ENCODE measurements at places on chromosomes 12 and 14.

- ATAC-seq, result no peak
Measured at GRCh38 chr12:15603474-15604085, 185.6 kb downstream of the EPS8 start.

DNA sequence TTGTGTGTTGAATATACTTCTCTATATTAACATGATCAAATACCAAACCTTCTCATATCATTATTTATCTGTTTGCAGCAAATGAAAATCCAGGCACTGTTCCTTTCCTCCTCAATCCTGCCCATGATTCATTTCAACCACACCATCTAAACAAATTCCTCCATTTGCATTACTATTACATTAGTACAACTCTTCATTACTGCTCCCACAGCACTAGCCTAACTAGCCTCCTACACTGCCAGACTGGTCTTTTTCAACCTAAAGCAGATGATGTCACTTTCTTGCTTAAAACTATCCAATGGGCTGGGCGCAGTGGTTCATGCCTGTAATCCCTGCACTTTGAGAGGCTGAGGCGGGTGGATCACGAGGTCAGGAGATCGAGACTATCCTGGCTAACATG lies 117.3 kb upstream of the MYF6 start:
- no peak for ATAC-seq

DNA sequence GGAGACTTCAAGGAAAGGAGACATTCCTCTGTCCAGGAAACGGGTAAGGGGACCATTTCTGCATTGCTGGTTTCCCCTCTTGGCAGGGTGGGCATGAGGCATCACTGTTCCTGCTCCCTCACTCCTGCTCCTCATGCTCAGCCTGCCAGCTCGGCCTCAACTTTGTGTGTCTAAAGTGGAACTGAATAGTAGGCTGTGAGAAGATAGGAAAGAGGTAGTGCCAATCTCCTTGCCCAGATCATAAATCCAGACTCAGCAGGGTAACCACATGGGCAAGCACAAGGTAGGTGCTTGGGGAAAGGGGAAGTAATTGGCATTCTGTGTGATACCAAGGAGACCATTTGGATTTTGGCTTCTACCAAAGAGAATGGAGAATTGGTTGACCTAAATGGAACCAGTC lies 2.6 kb downstream of the LTB4R start:
- no peak for ATAC-seq

- ATAC-seq, result no peak
Measured at GRCh38 chr14:60658909-60659585, 9.8 kb upstream of the SIX1 start.

DNA sequence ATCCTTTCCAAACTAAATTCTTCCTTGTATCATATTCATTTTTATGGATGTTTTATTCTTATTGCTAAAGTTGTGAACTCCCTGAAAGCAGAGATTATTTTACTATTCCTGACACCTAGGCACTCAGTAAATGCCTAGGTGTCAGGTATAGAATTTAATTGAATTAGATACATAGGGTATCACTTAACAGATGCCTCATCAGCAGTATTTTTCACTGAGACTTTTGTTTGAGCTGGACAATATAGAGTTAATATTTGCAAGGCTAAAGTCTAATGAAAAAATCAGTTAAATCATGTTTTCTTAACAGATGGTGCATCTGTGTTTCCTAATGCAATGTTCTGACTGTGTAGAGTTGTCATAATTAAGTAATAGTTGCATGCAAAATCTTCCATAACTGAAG lies 182.7 kb downstream of the DERA start:
- no peak for ATAC-seq

- ATAC-seq, result no peak
Measured at GRCh38 chr12:132498931-132499330, 9.0 kb downstream of the FBRSL1 start.

DNA sequence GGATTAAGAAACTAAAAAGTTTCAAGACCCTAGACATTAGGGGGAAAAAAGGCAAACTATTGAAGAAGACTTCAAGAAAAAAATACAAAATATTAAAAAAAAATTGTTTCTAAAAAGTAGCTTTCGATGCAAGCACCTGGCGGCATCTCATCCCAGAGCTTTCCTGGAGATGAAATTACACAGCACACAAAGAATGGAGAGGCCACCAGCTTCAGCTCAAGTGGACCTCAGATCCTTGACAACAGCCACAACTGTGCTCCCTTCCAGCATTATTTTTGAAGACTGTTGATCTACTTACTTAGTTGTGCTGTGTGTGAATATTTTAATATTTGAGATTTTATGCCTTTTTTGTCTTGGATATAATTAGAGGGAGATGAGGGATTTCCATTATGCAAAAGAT lies 479.0 kb downstream of the GLT1D1 start:
- ATAC-seq, result no peak

DNA sequence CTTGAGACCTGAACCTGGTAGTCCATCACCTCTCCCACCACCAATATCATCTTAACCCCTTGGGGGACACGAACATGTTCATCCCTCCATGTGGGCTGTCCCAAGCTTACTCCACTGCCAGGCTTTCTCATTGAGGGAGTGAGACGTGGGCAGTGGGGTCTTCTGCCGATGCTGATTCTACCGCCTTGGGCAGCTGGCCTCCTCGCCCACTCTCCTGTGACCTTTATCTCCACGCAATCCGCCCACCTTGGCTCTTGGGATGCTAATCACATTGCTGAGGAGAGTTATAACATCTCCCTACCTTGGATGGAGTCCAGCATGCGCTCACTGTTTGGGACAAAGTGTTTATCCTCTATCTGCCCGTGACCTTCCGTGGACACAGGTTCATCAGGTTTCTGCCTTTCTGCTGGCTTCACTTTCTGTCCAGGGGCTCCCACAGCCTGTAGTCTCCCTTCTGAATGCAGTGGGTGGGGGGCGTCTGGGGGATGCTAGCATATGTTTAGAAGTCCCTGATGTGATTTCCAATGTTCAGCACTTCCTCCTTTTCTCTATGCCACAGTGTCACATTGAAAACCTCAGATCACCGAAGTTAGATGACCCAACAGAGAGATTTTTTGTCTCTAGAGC lies 53.2 kb upstream of the ESRRB start:
- ATAC-seq, result no peak

DNA sequence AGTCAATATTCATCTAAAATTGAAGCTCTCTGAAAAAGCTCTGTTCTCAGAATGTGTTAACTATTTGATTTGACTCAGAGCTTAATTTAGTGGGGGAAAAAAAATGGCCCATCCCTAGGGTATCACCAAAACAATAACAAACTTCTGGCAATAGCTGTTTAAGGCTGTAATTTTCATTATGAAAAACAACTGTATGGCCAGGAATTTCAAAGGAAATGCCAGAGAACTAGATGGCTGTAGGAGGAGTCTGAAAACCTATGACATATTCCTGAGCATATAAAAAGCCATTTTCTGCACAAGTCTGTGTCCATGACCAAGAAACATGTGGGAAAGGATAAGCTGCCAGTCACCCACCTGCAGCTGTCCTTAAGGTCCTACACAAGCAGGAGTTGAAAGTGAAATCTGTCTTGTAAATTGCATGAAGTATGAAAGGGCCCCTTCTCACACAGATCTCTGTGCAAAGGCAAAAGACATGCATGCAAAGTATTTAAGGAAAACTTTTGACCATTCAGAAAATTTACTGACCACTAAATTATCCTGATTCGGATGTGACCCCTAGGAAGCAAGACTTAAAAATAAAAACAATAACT lies 299.1 kb downstream of the BTG1 start:
- ATAC-seq, result no peak

GRCh38 chr12:3753544-3754284 lies 805 bp upstream of the CRACR2A start:
- no peak for ATAC-seq

GRCh38 chr12:127469331-127469730 lies 797.6 kb upstream of the TMEM132C start:
- no peak for ATAC-seq

DNA sequence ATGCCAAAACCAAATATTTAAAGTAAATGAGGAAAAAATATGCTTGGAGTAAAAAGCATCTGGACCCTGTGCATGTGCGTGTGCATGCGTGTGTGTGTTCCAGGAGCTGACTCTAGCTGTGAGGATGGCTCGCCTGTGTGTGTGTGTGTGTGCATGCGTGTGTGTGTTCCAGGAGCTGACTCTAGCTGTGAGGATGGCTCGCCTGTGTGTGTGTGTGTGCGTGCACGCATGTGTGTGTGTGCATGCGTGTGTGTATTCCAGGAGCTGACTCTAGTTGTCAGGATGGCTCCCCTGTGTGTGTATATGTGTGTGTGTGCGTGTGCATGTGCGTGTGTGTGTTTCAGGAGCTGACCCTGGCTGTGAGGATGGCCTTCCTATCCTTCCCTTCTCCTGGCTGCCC lies 357.7 kb downstream of the CACNA1C start:
- no peak for ATAC-seq

GRCh38 chr14:56183631-56184157 lies 65.5 kb downstream of the PELI2 start:
- ATAC-seq, result no peak

DNA sequence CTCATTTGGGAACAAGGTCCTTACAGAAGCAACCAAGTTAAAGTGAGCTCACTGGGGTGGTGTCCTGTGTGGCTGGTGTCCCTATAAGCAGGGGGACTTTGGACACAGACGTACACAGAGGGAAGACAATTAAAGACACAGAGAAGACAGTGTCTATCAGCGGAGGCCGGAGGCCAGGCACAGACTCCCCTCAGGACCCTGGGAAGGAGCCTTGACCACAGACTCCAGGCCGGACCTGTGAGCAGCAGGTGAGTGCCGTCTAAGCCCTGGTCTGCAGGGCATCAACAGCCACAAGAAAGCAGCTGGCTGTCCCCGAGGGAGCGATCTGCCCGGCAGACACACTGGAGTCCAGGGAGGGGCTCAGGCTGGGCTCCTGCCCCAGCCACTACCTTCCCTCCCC lies 219.1 kb upstream of the C14orf180 start:
- ATAC-seq, result no peak

DNA sequence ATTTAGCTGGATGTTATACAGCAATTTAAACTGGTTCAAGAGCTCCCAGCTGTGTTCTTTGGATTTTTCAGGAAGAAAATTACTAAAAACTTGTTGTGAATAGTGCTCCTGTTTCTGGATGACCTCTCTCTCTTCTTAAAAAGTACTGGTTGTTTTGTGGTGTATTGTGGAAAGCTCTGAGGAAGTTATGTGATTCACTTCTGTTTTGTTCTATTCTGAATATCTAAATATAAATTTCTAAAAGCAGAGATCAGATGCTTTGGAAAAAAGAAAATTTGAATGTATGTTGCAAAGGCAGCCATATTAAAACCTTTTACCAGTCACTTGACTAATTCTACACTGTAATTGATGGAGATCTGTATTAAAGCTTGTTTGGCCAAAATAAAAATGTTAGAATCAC lies 3.4 kb upstream of the C3AR1 start:
- no peak for ATAC-seq

DNA sequence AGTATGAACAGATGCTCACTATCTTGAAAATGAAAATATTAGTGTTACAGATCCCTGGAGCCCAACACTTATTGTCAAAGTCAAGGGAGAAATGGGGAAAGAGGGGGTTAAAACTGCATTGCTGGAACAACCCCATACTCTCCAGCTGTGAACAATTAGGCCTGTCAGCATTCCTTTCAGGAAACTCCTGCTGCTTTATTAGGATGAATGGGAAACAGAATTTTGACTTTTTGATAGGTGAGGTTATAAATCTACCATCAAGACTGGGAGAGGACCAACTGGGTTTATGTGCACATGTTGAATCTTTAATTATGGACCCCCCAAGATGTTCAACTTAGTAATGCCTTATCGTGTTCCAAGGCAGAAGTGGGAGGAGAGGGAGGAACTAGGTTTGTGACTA lies 85.0 kb downstream of the TMTC1 start:
- ATAC-seq, result no peak

GRCh38 chr12:43352001-43352400 lies 200.0 kb downstream of the ADAMTS20 start:
- no peak for ATAC-seq

DNA sequence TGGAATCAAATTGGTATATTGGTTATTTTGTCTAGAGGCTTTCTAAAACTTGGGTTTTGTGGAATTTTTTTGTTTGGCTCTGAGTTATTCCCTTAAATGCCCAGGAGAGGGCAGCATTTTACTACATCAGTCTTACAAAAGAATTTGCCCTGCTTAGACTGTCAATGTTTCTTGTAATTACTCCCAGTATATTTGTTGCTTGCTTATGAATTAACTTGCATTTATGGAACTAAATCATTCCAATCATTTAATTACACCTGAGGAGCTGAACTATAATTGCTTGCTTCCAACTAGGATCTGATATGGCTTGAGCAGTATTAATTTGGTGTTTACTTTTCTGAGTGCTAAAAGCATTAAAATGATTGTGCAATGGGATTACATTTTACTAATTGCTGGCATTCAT lies 48.7 kb downstream of the MIPOL1 start:
- ATAC-seq, result no peak

GRCh38 chr14:96143906-96144305 lies 60.7 kb upstream of the BDKRB2 start:
- no peak for ATAC-seq

GRCh38 chr14:23164250-23164649 lies 19.2 kb downstream of the SLC7A8 start:
- ATAC-seq, result no peak
